ENCODE measurements at places on chromosomes 13 and 19. TPM values are rescaled to one million over a fixed set of nuclear protein-coding genes. Genes with fewer than 3 reads are reported as not detected.

- no peaks in the 10 kb centered on the region for H3K27me3 ChIP-seq
- no peak overlapping the region for H3K4me3 ChIP-seq
- no peak overlapping the region for H3K27ac ChIP-seq
- no peak for DNase-seq
- H3K4me1 ChIP-seq, result no peaks in the 10 kb centered on the region
Observed at GRCh38 chr13:38191016-38191415, 158.6 kb upstream of the UFM1 start.

DNA sequence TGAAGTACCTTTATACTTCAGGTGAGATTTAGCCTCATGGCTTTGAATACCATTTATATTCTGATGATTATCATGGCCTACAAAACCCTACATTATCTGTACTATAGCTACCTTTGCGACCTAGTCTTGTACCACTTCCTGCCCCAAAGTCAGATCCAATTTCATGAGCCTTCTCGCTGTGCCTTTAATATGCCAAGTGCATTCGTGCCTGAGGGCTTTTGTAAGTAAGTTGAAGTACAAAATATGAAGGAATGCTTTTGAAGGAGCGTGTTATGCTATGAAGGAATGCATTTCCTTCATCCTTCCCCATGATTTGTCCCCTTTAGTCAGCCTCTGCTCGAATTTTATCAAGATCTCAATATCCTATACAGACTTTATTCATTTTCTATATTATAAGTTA lies 9.2 kb upstream of the RASL11A start:
- H3K36me3 ChIP-seq, result peaks cover 22% of the 10 kb centered on the region
- no peaks in the 10 kb centered on the region for H3K27me3 ChIP-seq
- H3K4me1 ChIP-seq, result no peaks in the 10 kb centered on the region
- H3K27ac ChIP-seq, result no peak overlapping the region
- no peak for DNase-seq

- H3K27me3 ChIP-seq, result no peaks in the 10 kb centered on the region
- H3K36me3 ChIP-seq, result no peaks in the 10 kb centered on the region
- no peaks in the 10 kb centered on the region for H3K4me1 ChIP-seq
- DNase-seq, result no peak
Observed at GRCh38 chr13:36447501-36447900, 15.2 kb downstream of the CCNA1 start.

- no peaks in the 10 kb centered on the region for H3K27me3 ChIP-seq
- H3K4me1 ChIP-seq, result no peaks in the 10 kb centered on the region
- H3K36me3 ChIP-seq, result no peaks in the 10 kb centered on the region
- no peak overlapping the region for H3K4me3 ChIP-seq
Observed at GRCh38 chr13:109494925-109495369, 291.4 kb downstream of the IRS2 start.

DNA sequence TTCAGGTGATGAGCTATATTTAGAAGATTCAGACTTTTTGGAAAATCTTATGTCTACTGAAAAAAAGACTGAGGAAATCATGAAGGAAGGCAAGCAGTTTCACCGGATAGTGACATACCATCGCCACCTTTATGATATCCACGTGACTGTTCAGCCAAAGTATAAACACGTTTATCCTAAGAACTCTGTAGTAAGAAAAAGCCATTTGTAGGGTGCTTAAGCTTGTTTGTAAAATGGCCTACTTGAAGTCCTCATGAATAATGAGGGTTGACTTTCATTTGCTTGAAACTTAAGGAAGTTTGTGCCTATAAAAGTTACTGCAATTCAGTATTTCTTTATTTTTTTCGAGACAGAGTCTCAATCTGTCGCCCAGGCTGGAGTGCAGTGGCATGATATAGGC lies 7.8 kb upstream of the TDRD12 start:
- no peaks in the 10 kb centered on the region for H3K27me3 ChIP-seq
- no peak for DNase-seq
- H3K27ac ChIP-seq, result no peak overlapping the region
- no peaks in the 10 kb centered on the region for H3K36me3 ChIP-seq
- H3K4me1 ChIP-seq, result no peaks in the 10 kb centered on the region

GRCh38 chr13:44107357-44108121 lies 227.8 kb downstream of the LACC1 start:
- H3K4me3 ChIP-seq, result no peak overlapping the region
- no peaks in the 10 kb centered on the region for H3K27me3 ChIP-seq
- DNase-seq, result no peak
- peak overlapping the region; percentile 71 for H3K27ac ChIP-seq
- no peaks in the 10 kb centered on the region for H3K4me1 ChIP-seq

ZNF728 gene
- 1.9 TPM for total RNA-seq
